ENCODE measurements at places on chromosomes 6 and 20.

GRCh38 chr6:70753870-70754380, 86.2 kb downstream of the SMAP1 start:
- DNase-seq = no peak

DNA sequence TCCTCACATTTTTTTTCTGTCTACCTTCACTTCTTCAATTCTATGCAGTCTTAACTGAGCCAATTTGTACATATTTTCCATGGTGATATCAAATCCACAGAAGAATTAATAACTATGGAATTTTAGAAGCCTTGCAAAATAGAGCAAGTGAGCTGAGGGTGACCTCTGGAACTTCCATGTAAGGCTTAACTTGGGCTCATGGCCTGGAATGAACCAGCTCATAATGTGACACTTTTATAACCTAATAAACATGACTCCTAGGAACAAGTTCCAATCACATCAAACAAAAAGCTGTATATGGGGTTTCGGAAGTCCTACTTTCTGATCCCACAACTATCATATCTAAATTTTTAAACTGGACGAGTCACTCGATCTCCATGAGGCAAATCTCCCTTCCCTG, 232.4 kb downstream of the FOXA2 start:
- DNase-seq = peak; percentile 52

DNA sequence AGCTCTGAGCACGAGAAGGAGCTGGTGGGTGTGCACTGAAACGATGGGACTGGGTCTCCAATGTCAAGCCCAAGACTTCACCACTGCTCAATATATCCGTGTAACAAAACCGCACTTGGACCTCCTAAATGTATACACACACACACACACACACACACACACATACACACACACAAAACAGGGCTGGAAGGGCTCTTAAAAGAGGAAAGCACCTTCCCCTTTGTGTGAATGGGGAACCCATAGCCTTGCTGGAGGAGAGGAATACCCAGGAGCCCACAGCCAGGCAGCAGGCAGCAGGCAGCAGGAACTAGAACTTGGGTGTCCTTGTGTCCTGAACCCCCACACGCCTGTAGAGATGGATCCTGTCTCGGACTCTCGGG, 29.8 kb downstream of the TGM2 start:
- DNase-seq = no peak

DNA sequence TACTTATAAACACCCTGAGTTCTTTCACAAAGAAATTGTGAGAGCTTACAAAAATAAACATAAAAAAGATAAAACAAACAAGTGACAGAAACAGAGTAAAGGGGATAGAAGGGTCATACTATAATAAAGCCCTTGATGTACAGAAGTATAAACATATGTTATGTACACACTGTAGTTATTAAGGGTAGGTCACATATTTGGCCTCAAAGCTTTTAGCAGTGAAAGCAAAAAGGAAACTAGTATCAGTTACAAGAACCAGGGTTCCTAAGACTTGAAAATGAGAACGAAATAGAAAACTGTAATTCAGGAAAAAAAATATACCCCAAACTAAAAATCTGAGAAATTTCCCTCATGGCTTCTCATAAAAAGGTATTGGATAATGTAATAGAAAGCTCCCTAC, 380.6 kb downstream of the HDGFL1 start:
- DNase-seq = no peak

GRCh38 chr6:13811627-13812358, 2.6 kb downstream of the MCUR1 start:
- DNase-seq = no peak

GRCh38 chr6:131844243-131844841, 36.5 kb downstream of the ENPP1 start:
- DNase-seq = no peak

DNA sequence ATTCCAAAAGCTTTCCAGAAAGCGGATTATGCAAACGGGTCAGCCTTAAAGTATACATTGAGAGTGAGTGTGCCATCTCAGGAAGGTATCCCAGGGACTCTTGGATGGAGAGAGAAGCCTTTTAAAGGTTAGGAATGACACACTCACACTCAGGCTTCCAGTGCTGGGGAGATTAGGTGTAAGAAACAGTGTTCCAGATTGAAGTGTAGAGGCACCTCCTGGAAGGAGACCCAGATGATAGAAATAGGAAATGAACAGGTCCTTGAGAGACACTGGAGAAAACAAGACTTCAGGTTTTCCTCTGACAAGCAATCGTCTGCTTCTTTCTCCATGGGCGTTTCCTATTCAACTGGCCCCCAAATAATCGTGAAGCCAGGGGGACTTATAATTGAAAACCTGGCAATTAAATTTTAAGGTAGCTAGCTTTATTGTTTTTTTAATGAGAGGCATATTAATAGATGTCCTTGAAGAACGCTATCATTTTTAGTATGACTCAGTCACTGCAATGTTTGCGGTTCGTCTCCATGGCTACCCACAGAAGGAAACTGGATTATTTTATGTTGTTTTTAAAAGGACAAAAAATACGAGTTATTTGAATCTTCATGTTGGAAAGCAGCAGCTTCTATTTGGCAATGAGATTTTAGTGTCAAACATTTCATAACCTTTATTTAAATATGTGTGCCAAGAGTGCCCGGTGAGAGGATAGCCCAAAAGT, 85.3 kb downstream of the TRMT6 start:
- no peak for DNase-seq

DNA sequence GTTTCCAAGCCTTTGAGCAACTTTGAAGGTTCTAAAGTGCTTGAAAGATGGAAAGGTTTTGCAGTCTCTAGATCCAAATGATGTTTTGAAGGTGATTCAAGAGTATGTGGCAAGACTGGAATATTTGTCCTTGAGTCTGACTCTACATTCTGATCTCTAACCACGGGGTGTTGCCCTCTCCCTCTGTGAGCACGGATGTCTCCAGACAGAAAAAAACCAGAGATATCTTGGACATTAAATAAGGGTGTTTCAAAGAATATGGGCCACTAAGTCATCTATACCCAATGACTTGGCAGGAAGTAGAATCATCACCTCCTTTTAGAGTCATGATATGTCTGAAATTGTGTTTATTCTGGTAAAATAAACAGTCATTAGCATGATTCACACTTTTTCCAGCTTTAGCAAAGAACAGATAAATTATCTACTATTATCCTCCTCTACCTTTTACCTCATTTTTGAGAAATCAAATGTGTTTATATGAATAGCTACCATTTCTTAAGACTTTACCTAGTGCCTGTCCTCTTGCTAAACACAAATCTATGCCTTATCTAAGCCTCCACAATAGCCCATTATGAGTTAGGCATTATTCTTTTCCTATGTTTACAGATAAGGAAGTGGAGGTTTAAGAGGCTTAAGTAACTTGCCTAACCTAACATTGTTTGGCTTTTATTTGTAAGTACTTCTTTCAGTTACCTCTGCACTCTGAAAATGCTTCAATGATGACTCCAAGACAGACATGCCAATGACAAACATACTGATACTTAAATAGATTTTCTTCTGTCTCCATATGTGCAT, 384.4 kb downstream of the BMP2 start:
- no peak for DNase-seq

Data from LoVo (cell line).